NB4 (cell line): ENCODE measurements at places on chromosomes 13 and 19.

DNA sequence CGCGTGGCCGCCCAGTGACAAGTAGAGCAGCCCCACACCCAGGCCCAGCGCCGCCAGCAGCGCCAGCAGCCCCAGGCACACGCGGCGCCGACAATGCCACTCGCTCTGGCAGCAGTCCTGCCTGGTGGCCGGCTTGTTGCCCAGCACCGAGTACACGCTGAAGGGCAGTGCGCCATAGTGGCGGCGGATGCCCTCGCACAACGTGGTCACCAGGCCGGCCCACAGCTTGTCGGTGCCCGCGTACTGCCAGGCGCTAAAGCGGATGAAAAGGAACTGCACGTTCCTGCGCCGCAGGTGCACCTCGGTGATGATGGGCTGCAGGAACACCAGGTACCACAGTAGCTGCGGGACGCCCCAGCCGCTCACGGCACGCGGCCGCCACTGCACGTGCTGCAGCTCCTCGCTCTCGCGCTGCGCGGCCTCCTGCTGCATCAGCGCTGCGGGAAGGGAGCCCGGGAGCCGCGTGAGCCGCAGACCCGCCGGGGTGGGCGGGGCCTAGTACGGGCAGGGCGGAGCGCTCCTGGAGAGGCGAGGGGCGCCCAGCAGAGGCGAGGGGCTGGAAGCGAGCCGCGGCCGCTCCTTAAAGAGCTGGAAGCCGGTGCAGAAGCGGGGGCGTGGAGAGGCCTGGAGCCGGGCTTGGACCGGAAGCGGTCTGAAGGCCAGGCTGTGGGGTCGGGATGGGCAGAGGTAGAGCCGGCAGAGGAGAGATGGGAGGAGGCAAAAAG, 7.3 kb downstream of the NKPD1 start:
- DNase-seq, result peak; percentile 55

- DNase-seq, result peak; percentile 63
Observed at GRCh38 chr13:113187263-113187669, 21.2 kb downstream of the PCID2 start.

GRCh38 chr19:49684251-49684982, 5.0 kb upstream of the ADM5 start:
- DNase-seq, result no peak

GRCh38 chr19:2969104-2969504, 8.3 kb upstream of the TLE6 start:
- DNase-seq, result no peak

GRCh38 chr13:33577007-33577406, 240.9 kb upstream of the RFC3 start:
- DNase-seq, result no peak

DNA sequence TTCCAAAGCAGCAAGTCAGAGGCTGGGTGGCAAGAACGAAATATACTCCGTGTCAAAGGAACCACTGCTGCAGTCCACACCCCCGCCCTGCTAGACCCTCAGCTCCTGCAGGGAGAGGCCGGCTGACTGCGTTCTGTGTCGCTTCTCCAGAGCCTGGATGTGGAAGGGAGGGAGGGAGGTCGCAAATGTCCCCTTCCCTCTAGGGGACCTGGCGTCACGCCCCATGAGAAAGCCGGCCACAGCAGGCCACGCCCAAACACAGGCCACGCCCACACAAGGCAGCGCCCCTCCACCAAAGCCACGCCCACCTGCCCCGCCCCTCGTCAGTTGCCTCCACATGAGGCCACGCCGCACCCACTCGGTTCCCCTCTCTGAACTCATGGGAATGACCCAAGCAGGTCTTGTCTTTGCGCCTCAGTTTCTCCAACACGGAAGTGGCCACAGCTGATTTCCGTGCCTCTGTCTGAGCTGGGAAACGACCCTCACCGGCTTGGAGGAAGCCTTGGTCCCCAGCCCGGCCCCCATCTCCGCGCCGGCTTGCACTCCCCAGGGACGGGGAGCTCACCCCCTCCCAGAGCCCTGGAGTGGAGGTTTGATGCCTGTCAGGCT, 38.4 kb upstream of the TCF3 start:
- peak; percentile 67 for DNase-seq

DNA sequence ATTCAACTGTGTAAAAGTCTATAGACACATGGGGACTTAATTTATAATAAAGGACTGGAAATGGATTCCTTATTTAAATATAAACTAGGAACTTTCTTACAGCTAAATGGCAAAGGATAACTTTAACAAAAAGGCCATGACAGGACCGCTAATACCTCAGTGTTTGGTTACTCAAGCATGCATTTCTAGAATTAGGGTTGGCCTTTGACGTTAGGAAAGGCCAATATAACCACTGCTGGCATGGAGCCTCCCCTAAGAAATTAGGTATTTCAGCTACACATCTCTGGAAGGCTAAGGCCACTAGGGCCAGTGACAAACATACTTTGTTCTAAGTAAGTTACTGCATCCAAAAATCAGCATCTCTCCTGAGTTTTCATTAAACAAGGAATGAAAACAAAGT, 9.3 kb downstream of the PEG3 start:
- DNase-seq, result no peak

GRCh38 chr19:7004313-7004931, 16.8 kb downstream of the MBD3L2B start:
- peak; percentile 67 for DNase-seq

DNA sequence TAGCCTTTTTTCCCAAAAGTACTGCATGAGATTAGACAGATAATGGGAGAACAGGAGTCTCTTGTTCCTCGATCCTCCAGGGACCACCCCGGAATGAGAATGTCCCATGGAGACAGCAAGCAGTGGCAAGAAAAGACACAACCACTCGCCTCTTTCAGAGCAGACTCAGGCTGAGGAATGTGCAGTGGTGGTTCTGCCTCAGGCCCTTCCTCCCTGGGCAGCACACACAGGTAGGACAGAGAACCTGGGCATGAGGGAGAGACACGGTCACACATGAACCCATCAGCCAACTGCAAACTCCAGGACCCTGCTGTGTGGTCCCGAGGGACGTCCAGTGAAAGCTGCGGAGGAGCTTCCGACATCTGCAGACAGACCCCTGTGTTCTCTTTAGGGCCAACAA, 31.0 kb downstream of the CRYL1 start:
- DNase-seq, result no peak

DNA sequence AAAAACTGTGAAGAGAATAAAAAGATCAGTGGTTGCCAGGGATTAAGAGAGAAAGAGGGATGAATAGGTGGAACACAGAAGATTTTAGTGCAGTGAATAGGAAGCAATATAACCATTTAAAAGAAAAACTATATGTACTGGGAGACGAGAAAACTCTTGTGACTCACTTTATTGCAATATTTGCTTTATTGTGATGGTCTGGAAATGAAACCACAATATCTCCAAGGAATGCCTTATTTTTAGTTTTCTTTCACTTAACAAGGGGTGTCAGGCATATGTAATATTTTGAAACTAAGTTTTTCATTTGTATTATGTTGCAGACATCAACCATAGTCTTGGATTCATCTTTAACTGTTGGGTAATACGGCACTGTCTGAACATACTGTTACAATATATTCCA, 1308.2 kb downstream of the PCDH9 start:
- DNase-seq, result no peak

- no peak for DNase-seq
Observed at GRCh38 chr19:40650749-40651305, 39.6 kb downstream of the NUMBL start.

DNA sequence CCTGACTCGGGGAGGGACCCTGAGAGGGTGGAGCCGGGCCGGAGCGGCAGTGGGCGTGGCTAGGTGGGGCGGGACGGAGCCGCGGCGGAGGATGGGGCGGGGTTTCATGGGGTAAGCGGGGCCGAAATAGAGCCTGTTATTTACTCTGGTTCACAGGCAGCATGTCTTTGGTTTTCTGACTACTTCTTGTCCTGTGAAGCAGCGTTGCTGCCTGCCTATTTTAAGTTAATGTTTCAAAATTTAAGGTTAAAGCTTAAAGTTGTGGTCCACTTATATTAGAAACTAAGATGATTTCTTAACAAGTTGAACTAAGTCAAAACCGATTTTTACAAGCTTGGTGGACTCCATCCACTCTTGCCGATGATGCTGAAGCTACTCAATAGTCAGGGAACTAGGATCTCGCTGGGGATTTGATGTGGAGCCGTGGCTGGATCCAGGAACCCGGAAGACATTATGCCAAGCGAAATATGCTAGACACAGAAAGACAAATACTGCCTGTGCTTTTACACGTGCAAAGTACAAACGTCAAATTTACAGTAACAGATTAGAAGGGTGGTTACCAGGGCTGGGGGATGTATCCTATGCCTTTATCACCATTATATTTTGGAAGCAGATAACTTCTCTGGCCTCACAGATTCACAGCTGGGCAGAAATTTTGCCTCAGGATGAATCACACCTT, 433 bp upstream of the ZNF616 start:
- no peak for DNase-seq

GRCh38 chr13:84380866-84381265, 498.6 kb upstream of the SLITRK1 start:
- no peak for DNase-seq

- DNase-seq, result no peak
Observed at GRCh38 chr13:113562844-113563243, 21.7 kb upstream of the TFDP1 start.

DNA sequence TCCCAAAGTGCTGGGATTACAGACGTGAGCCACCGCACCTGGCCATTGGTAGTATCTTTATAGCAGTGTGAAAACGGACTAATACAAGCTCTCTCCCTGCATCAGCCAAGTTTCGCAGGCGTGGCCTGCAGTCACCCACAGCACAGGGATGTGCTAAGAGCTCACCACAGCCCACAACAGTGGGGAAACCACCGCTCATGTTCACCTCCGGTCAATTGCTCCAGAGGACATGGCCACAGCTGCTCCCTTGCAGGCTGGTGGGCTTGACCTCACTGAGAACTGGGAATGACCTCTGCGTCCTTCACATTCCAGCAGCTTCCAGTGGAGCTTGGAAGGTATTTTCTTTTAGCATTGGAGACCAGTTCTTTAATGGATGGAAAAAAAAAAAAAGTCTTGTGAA, 156.4 kb downstream of the KCTD15 start:
- DNase-seq, result peak; percentile 36

DNA sequence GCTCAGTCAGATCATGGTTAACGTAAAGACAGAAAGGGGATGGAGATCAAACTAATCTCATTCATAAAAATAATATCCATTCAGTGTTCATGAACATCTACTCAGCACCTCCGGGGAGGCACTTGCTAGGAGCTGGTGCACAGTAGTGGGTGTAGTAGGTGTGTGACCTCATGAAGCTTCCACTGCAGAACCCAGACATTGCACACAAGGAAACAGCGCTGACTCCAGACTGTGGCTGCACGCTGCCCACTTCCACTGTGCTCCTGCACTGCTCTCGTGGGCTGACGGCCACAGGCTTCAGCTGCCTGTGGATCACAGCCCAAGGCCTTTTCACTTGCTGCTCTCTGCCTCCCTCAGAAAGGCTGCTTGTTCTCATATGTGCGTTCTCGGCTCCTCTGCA, 214.4 kb upstream of the ZNF507 start:
- DNase-seq, result no peak

- no peak for DNase-seq
Observed at GRCh38 chr13:49370371-49370770, 73.5 kb downstream of the CAB39L start.

DNA sequence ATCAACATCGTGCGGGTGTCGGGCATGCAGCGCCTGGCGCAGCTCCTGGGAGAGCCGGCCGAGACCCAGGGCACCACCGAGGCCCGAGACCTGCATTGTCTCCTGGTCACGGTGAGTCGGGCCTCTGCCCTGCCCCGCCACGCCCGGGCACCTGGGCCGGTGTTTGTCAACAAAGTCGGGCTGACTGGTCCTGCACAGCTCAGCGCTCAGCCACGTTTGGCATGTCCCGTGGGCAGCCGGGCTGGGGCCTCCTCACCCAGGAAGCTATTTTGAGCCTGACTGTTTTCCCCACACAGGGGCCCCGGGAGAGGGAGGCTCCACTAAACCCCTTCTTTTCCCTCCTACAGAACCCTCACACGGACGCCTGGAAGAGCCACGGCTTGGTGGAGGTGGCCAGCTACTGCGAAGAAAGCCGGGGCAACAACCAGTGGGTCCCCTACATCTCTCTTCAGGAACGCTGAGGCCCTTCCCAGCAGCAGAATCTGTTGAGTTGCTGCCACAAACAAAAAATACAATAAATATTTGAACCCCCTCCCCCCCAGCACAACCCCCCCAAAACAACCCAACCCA, 1.3 kb downstream of the GADD45B start:
- DNase-seq, result peak; percentile 27

DNA sequence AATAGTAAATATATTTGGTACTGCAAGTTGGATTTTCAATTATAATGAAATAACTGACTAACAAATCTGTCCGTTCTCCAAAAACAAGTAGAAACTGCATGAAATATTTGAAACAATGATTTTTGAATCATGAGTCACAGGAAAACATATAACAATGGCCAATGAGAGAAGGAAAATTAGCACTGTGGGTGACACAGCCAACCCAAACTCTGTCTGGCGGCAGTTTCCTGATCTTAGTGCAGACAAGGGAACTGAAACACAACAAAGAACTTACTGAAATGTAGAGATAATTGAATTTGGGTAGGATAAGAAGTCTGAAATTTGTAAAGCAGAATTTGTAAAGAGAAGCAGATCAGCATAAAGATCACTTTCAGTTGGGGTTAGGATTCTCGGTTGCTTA, 2743.3 kb upstream of the PCDH20 start:
- no peak for DNase-seq

GRCh38 chr13:41383386-41383785, 72.3 kb downstream of the NAA16 start:
- no peak for DNase-seq

DNA sequence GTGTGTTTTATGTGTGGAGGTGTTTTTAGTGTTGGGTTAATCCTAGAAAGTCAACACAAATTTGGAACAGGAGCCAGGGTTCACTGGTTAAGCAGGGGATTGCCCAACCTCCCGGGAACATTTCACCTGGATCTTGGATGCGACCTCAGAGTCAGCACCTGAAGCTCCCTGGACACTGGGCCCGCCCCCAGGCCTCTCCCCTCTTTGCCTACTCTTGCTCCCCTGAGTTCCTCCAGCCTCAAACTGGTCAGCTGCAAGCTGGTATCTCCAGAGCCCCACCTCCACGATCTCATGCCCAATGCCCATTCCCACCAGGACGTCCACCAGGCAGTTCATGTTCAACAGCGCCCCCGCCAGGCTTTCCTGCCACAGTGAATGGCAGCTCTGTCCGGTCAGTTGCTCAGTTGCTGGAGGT, 9.7 kb downstream of the HSD17B14 start:
- DNase-seq, result no peak

GRCh38 chr13:40185414-40185813, 481.0 kb downstream of the FOXO1 start:
- DNase-seq, result peak; percentile 16
